ENCODE measurements at places on chromosomes 13 and 19.

DNA sequence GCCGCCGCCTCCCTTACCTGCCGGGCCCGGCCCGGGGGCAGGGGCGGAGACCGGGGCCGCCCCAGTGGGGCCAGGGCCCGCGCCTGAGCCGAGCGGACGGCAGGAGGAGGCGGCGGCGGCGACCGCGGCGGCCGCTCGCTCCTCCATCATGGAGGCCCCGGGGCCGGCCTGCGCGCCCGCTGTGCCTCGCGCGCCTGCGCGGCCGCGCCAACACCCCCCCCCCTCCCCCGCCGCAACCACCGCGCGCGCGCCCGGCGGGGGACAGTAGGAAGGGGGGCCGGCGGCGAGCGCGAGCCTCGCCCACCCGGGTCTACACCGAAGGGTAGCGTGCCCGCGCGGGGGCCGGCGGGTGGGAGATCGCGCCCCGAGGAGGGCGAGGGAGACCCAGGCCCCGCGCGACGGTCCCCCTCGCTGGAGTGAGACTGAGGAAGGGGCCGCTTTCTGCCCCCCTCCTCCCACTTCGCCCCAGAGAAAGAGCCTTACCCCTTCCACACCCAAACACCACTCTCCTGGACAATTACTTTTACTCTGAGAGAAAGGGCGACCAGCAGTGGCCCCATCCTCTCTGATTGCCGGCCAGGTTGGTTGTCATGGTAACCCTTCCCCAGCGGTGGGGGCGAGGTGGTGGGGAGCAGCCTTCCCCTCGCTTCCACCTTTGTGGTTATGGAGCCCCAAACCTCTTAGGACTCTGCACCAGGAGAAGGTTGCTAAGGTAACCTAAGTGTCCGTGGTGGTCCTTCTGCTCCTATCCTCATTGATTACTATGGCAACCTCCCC, at the start of gene STRN4:
Gene STRN4 (minus strand): TSS at position 170 of the 777 bp plus-strand sequence. CDS start 20 bp downstream, at position 150.
- DNase-seq = peak; percentile 75

DNA sequence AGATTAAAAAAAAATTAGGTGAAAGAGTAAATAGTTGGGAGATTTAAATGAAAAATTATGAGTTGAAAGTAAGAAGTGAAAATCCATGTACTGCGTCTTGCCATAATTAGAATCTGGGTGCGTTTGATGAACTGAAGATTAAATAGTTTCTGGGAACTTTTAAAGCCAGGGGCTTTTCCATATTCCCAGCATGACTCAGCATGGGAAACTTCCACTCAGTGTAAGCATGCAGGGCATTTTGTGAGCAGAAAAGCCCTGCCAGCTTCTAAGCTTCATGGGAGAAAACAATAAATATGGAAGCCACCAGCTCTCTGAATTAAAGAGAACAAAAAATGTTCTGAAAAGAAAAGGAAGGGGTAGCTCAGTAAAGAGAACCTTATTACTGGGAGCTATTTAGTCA, 62.0 kb upstream of the EDNRB start:
- DNase-seq = no peak

DNA sequence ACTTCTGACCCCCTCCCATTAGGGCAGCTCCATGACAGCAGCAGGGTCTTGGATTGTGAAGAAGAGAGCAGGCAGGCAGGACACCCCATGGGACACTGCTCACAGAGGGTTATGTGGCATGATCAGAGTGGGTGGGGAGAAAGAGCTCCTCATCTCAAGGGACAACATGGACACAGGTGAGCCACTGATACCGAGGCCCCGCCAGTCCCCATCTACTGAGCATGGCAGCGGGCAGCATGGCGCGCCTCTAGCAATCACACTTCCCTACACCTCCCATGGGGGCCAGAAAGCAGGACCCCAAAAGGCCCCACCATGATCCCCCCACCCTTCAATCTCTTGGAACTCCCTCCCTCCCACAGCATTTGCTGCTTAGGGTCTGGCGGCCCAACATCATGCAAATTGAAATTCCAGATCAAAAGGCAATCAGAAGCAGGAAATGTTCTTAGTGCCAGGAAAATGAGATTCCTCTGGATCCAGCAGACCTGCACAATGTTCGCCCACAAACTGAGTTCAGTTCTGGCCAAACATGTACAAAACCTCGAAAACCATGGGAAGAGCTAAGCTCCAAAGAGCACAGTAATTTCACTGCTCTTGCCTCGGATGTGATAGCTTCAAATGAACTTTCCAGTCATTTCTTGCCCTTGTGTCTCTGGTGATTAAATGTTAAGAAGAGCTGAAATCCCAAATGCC, 14.8 kb downstream of the DOCK9 start:
- DNase-seq = no peak

DNA sequence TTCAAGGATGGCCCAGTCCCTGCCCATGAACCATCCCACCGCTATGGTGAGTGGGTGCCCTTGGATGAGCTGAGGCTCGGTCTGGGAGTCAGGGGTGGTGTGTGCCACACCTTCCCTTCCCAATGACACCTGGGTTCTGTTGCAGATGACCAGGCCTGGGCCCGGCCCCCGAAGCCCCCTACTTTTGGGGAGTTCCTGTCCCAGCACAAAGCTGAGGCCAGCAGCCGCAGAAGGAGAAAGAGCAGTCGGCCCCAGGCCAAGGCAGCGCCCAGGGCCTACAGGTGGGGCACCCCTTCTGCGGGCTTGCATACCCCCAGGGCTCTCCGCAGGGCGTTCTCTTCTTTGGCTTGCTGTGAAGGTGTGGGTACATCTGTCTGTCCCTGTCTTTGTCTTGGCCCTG, 4.3 kb upstream of the INAFM1 start:
- DNase-seq = no peak

GRCh38 chr19:32475141-32476031, 69.8 kb downstream of the DPY19L3 start:
- DNase-seq = no peak

- no peak for DNase-seq
Observed at GRCh38 chr13:50684366-50684765, 159.1 kb downstream of the DLEU7 start.

DNA sequence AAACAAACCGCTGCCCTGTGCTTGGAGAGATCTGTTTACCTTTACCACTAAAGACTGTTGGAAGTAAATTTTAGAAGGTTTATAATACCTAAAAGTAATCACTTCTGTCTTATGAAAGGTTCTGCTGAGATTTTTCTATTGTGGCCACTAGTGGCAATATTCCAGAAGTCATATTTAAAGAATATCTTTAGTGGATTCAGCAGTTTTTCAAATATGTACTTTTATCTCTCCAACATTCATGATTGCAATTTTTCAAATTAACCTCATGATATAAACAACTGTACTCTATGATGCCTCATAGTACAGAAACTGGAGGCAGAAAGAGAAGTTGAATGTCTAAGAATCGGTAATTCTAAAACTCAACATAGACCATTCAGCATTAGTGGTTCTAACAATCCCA, 53.2 kb upstream of the USPL1 start:
- DNase-seq = no peak
